ENCODE measurements at places on chromosomes 16 and 17.

DNA sequence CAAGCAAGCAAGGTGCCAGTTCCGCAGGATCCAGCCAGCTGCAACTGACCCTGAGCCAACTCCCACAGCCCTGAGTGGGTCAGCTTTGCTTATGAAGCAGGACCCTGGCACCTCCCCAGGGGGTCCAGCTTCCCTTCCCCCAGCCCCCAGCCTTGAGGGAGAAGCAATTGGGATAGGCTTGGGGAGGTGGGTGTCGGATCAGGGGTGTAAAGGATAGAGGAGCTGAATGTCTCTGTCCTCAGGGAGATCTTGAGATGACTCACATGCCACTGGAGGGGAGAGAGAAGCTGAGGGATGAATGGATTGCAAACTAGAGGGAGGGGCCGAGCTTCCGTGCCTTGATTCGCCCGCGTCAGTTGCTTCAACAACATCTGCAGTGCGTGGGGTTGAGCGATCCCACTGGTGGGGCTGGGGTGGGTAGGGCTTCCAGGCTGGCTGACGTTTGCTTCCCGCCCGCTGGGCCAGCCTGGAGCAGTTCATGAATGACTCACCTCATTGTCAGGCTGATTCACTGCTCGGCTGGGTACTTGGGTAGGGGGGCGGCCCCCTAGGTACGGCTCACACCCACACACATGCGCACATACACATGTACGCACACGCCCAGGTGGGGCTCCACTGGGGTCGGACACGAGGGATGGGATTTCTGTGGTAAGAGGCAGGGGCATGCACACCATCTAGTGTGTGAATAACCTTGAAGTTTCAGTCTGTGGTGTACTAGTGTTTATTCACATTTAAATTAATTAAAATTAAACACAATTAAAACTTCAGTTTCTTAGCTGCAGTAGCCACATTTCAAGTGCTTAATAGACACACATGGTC is 3.6 kb upstream of the HROB start:
- peak; percentile 44 for DNase-seq

DNA sequence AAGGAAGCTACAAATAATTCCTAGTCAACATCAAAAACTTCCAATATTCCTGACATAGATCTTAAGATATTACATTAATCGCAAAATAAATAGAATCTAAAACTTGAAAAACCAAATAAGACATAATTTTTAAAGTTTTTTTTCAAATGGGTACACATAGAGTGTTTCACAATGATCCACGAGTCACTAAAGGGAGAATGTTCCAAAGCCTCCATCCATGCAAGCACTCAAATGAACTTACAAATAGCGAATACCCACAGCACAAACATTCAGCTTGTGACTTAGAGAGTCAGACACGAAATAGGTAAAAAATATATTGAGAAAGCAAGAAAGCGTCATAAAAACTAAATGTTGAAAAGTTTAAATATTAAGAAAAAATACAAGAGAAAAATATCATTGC is 65.7 kb downstream of the CEP112 start:
- no peak for DNase-seq

DNA sequence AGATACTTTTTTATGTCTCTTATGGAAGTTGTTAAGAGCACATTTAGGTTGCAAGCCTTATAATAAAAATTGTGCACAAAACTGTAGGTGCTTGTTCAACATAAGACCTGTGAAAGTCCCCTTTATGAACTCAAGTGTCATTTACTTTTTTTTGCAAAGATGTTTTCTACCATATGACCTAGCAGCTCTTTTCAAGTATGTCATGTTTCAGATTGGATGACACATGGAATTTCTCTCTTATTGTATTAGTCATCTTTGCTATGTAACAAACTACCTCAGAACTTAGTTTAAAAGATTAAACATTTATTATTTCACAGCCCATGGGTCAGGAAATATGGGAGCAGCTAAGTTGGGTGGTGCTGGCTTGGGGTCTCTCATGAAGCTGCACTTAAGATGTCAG is 57.9 kb downstream of the PHKB start:
- no peak for DNase-seq

- DNase-seq, result no peak
Measured at GRCh38 chr16:20301840-20302239, 25.5 kb downstream of the GP2 start.

- DNase-seq, result no peak
Measured at GRCh38 chr17:41944943-41945342, 14.5 kb downstream of the ODAD4 start.

- DNase-seq, result no peak
Measured at GRCh38 chr17:15952916-15953790, 8.2 kb downstream of the ADORA2B start.

DNA sequence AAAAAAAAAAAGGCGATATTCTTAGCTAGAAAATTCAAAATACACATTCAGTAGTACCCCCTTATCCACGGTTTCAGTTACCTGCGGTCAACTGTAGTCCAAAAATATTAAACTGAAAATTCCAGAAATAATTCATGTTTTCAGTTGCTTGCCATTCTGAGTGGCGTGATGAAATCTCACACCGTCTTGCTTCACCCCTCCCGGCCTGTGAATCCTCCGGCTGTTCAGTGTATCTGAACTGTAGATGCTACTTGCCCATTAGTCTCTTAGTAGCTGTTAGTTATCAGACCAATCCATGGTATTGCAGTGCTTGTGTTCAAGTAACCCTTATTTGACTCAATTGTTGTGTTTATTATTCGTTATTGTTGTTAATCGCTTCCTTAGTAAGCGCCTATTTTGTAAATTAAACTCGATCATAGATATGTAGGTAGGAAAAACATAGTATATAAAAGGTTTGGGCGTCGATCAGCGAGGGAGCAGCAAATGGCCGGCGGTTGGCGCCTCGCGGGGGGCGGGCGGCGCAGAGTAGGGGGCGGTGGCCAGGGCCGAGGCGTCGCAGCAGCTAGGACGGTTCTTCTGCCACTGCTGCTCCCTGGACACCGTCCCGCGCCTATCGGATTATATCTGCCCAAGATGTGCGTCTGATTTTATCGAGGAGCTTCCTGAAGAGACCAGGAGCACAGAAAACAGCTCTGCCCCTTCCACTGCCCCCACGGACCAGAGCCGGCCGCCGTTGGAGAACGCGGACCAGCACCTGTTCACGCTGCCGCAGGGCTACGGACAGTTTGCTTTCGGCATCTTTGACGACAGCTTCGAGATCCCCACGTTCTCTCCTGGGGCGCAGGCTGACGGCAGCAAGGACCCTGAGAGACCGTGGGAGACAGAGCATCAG is 39.8 kb upstream of the AKAP1 start:
- DNase-seq, result peak; percentile 6

- DNase-seq, result no peak
Measured at GRCh38 chr17:8315764-8316217, 5.8 kb downstream of the ARHGEF15 start.

DNA sequence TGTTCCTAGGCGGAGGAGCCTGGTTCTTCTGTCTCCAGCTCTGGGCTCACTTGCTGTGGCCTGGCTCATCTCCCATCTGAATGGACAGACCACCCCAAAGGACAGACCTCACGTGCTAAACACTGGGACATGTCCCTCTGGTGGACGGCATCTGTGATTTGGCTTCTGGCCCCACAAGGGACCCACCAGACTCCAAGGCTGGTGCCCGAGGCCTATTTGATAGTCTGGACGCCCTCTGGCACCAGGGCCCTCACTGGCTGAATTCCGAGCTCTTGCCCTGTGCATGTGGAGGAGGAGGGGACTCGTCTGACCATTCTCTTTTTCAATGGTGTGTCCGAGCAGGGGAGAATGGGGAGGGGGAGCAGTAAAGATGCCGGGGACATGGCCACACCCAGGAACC is 62.8 kb upstream of the LGALS9 start:
- no peak for DNase-seq

DNA sequence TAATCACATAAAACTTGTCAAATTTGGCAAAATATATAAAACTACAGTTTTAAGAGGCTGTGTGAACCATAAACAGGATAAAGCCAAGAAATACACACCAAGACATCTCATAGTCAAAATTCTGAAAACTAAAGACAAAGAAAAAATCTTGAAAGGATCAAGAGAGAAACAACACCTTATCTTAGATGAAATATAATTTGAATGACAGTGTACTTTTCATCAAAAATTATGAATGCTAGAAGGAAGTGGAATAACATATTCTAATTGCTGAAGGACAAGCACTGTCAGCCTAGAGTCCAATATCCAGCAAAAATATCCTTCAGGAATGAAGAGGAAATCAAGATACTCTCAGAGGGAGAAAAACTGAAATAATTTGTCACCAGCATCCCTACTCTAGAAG is 37.2 kb downstream of the PIK3R5 start:
- no peak for DNase-seq

DNA sequence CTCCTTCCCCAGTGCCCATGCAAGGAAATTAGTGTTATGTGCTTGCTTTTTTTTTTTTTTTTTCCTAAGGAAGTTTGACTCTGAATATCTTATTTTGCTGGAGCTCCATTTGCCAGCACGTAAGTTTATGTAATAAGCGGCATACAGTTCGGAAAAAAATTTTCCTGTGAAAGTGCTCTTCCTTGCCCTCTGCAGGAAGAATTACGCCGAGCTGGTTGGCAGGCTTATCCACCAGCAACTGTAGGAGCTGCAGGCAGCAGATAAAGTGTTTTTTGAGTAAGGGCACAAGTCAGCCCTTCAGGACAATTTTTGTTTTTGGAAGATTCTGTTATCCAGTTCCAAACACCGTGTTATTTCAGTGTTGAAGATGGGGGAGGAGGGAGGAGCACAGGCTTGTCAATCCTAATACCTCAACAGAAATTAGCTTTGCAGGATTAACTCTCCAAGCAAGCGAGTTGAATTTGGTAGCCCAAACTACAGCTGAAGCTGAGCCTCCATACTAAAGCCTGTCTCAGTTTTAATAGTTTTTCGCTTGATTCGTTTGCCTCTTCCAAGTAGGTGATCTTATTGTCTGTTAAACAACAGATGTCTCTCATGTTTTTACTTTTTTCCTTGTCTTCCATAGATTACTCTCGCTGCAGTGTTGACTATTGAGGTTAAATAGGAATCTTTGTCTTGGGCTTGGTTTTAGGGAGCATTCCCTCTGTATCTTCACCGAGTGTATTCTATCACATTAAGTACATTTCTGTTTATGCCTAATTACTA is 1.1 kb downstream of the SPECC1 start:
- DNase-seq, result no peak

- DNase-seq, result no peak
Measured at GRCh38 chr17:43880420-43880991, 26.8 kb downstream of the MPP2 start.

GRCh38 chr17:19642373-19642893 is 6.1 kb upstream of the ALDH3A2 start:
- DNase-seq, result no peak

DNA sequence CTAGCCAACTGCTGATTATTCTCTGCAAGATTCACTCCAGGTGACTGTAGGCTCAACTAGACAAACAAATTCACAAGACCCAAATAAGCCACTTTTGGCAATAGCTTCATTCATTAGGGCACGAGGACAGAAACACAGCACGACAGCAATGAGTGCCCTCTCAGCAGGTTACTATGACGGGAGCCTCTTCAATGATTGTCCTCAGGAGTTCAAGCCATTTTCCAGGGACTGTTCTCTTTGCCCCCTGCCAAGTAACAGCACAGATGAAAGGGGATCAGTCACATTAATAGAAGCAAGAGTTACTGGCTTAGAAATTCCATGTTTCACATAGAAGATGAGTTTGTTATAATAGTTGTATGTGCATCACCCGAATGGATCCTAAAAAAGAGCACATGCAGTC is 712.2 kb downstream of the CDH8 start:
- DNase-seq, result no peak

- DNase-seq, result no peak
Measured at GRCh38 chr16:85611444-85612190, 1.5 kb upstream of the GSE1 start.

DNA sequence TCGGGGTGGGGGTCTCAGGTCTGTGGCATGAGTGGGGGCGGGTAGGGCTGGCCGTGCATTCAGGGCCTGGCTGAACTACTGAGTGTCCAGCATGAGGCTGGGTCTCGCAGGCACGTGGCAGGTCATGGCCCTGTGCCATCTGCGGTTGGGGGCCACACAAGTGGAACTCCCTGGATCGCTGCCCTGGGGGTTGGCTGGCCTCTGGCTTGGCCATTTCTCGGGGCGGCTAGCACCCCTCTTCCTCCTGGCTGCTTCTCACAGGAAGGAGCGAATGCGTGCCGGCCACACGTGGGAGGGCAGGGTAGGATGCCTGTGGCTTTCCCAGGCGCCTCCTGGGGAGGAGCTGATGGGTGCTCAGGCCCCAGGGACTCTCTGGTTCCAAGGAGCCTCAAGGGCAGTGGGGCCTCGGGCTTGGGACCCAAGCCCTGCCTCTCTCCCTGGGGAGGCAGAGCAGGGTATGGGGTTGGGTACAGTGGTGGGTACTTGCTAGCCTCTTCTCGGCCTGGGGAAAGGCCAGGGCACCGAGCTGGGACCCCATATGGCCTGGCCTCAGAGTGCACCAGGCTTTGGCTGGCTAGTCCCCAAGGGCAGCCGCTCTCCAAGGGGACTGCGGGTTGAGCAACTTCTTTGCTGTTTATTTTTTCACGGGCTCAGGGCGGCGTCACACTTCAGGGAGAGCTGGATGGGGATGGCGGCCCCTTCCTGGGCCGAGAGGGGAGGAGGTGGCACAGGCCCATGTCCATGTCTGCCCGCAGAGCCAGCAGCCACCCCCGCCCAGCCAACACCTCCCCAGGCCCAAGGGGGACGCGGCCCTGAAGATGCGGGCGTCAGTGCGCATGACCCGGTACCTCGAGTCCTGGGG is 37.5 kb downstream of the ADCY7 start:
- DNase-seq, result no peak

DNA sequence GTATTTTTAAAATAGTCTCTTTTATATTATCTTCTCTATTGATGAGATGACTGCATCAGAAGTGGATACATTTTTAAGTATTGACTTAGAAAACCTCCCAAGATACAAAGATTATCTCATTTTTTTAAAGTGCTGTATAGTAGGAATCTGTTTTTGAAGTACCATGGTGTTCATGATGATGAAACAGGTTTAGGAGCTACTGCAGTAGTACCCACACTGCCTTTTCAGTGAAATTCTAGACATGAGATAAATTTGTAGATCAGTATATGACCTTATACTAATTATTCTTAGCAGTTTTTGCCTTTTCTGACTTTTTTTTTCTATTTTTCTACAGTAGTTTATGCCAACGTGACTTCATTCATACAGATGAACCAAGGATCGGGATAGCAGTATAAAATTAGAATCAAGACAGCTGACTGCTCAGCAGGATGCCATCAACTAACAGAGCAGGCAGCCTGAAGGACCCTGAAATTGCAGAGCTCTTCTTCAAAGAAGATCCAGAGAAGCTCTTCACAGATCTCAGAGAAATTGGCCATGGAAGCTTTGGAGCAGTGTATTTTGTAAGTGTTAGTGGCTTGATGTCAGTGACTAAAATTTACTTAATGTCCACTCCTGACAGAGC is 61.1 kb downstream of the TAOK1 start:
- DNase-seq, result no peak

GRCh38 chr16:81738783-81739496 is 40.2 kb upstream of the PLCG2 start:
- DNase-seq, result no peak

DNA sequence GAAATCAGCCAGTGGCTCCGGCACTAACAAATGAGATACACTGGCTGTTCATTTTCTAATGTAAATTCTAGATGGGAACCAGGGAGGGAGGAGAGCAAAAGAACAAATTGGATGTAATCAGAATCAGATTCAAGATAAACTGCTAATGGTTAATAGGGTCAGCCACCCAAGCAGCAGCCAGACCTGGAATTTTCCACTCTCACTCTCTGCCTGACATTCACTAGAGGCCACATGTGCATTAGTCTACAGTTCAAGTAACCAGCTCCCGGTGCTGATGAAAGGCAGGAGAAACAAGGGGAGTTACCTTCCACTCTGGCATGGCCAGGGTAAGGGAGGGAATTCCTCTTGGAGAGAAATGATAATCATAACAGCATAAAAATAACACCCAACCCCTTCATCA is 597.7 kb downstream of the TOX3 start:
- no peak for DNase-seq

- DNase-seq, result no peak
Measured at GRCh38 chr17:76641501-76641900, 2.1 kb downstream of the ST6GALNAC1 start.

Measured in T-helper 17 cell (primary cell).